CD8-positive, alpha-beta memory T cell (primary cell): ENCODE measurements at places on chromosomes 1 and 21. TPM values are rescaled to one million over a fixed set of nuclear protein-coding genes. Genes with fewer than 3 reads are reported as not detected.

DNA sequence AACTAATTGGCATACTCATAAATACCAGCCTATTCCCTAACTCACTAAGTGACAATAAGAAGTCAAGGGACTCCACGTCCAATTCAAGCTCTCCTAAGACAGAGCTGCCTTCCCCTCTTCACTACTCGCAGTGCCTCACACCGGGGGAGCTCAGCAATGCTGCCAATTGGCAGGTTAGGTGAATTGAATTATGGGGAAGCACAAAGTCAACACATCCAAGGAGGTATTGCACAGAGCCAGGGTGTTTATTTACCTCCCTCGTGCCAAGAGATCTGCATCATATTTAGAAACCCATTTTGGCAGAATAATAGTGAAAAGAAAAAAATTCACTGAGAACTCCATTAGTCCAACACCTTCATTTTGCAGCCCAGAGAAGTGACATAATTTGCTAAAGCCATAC, 20.4 kb upstream of the TNR start:
- no peak for DNase-seq

DNA sequence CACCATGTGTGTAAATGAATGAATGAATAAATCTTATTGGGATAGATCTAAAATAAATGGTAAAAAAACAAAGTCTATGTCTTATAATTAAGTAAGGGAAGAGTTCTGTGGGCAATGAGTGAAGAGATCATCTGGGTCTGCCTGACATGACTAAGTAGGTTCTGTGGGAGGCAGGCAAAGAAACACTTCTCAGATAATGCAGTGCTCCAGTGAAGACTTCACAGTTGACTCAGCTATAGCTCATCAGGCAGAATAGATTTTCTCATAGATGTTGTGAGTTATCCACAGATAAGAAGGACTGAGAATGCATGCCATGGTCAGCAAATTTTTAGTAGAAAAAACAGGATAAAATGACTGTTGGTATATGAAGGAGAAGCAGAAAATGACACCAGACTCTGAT, 12.4 kb downstream of the KRTAP22-2 start:
- no peak for DNase-seq

DNA sequence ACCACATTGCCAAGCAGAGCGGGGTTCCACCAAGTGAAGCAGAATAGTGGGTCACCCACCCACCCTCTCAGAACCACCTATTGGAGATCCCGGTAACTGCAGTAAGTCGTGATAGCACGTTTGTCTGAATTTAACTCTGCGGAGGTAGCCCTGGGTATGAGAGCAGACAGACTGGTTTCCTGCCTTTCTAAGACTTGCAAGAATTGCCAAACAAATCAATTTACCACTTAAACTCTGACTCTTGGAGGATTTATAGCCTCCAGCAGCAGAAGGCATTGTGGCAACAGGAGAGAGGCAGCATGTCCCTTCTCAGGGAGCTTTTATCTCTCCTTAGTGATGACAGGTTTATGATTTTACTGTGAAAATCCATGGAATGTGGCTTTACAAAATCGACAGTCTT, 287.9 kb upstream of the FMN2 start:
- DNase-seq = no peak

GRCh38 chr1:23403735-23404486, 20.6 kb downstream of the TCEA3 start:
- peak; percentile 85 for DNase-seq

DNA sequence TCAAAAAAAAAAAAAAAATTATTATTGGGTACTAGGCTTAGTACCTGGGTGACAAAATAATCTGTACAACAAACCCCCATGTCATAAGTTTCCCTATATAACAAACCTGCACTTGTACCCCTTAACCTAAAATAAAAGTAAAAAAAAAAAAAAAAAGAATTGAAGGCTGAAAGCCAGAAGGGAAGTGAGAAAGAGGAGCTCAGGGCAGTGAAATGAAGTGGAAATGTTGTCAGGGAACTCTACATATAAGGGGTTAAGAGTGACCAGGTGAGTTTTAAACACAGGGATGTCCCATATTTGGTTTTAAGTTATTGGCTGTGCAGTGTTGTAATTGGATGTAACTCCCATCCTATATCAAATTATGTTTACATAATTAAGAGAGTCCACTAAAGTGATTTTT, 85.7 kb upstream of the ABCD3 start:
- DNase-seq = no peak

DNA sequence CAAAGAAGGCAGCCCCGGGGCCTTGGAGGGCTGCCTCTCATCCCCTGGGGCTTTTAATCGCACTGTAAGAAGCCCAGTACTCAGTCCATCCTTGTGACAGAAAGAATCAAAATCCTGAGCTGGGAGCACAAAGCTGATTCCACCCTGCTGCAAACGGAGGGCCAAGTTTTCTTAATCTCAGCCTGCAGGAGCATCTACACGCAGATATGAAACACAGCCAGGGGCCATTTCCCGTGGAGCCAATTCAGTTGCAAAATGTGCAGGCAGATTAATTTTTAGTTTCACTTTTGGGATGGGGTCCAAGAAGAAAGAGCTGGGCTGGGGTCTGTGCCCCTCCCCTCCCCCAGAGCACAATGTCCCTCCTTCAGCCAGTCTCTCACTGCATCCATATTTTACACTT, 4.4 kb downstream of the LYPD8 start:
- DNase-seq = no peak

GRCh38 chr1:47643306-47644211, 205.7 kb downstream of the FOXD2 start:
- DNase-seq = no peak

DNA sequence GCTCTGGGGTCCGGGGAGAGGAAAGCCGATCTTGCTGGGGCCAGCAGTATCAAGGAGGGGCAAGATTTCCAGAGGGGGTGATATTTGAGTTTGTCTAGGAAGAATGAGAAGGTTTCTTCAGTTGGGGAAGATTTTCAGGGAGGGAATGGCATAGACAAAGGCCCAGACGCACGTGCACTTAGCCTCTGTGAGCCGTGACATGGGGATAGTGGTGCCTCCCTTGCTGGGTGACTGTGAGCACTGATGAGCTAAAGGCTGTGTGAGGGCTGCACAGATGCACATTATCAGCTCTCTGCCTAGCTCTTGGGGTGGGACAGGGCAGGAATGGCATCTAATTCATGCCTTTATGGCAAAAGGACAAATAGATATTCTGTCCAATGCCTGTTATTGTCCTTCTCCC, 1.8 kb downstream of the CDCP2 start:
- no peak for DNase-seq

DNA sequence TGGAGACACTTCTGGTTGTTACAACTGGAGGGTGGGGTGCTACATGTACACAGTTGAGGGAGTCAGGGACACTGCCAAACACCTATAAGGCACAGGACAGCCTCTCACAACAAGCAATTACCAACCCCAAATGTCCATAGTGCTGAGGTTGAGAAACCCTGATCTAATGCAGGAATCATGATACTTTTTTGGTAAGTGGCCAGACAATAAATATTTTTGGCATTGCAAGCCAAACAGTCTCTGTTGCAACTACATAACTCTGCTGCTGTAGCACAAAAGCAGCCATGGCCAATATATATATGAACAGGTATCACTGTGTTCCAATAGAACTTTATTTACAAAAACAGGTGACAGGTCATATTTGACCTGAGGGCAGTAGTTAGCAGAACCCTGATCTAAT, 177.5 kb downstream of the ASTN1 start:
- no peak for DNase-seq

DNA sequence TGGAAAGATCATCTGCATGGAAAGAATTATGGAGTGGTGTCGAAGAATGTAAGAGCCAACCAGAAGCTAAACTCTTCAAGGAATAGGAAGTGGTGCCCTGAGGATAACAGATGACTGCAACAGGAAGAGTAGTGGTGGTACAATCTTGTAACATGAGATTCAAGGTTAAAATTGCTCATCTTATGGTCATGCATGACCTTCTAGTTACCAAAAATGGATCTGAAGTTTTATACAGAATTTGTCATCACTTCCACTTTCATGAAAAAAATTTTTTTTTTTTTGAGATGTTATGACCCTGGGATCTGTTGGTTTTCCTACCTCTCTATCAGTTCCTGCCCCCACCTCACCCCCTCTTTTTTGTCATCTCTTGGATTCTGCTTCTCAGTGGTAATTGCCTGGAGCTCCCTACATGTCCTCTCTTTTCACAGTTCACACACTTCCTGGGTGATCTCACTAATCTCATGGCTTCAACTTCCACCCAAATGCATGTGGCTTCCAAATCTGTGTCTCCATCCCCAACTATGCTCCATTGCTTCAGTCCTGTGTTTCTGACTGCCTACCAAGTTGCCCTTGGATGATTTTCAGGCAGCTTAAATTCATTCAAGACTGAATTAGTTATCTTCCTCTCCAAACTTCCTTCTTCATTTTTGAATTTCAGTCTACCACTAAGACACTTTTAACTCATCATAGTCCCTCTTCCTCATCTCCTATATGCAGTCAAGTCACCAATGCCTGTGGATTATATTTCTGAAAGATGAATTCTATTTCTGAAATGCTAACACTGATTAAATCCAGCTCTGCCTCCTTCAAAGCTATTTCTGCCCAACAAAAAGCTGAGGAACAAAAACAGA, 48.4 kb downstream of the SLAMF6 start:
- DNase-seq = no peak

DNA sequence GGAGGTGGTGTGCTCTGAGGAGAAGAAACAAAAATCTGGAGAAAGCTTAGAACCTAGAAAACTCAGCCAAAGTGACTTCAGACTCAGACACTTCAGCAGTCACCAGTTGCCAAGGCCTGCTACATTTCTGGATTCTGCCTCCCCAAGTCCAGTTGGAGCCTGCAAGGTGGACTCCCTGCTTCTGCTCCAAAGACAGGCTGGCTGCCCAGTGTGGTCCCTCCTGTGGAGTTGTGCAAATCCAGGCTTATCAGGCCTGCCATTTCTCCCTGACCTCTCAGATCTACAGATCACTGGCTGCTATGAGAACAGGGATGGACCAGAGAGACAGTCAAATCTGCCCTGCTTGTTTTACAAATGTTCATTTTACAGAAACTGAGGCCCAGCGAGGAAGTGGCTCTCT, 9.9 kb downstream of the CACHD1 start:
- DNase-seq = no peak

GRCh38 chr1:204405988-204406387, 5.6 kb downstream of the PPP1R15B start:
- DNase-seq = no peak

- DNase-seq = no peak
These were observed 45.2 kb upstream of the RXRG start for GRCh38 chr1:165490175-165490574.

NES gene
- total RNA-seq = not detected

SH3D21 gene
- total RNA-seq = 2.5 TPM

OVAAL gene
- total RNA-seq = not detected

OSCP1 gene
- 2.0 TPM for total RNA-seq

CHML gene
- 21.6 TPM for total RNA-seq

CD48 gene
- total RNA-seq = 224 TPM

KRTAP13-3 gene
- not detected for total RNA-seq

CYP4A11 gene
- not detected for total RNA-seq
